A172 (cell line): ENCODE measurements at places on chromosomes 16 and 17.

GRCh38 chr17:77778636-77779489 is 179.6 kb upstream of the TNRC6C start:
- DNase-seq, result peak; percentile 79

DNA sequence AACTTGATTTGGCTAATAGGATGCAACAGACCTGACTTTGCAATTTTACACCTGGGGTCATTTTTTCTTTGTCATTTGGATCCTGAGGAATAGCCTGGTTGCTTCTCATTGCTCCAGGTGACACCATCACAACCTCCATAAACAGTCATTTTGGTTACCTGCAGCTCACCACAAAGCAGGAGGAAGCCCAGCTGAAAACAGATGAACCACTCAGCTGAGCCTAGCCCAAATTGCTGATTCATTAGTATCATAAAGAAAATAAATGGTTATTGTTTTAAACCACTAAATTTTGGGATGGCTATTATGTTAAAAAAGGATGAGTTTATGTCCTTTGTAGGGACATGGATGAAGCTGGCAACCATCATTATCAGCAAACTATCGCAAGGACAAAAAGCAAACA is 841.0 kb upstream of the EEF2KMT start:
- no peak for DNase-seq

GRCh38 chr17:17938388-17939107 is 33.7 kb downstream of the TOM1L2 start:
- DNase-seq, result no peak

GRCh38 chr16:54822492-54822891 is 108.2 kb upstream of the IRX5 start:
- no peak for DNase-seq

DNA sequence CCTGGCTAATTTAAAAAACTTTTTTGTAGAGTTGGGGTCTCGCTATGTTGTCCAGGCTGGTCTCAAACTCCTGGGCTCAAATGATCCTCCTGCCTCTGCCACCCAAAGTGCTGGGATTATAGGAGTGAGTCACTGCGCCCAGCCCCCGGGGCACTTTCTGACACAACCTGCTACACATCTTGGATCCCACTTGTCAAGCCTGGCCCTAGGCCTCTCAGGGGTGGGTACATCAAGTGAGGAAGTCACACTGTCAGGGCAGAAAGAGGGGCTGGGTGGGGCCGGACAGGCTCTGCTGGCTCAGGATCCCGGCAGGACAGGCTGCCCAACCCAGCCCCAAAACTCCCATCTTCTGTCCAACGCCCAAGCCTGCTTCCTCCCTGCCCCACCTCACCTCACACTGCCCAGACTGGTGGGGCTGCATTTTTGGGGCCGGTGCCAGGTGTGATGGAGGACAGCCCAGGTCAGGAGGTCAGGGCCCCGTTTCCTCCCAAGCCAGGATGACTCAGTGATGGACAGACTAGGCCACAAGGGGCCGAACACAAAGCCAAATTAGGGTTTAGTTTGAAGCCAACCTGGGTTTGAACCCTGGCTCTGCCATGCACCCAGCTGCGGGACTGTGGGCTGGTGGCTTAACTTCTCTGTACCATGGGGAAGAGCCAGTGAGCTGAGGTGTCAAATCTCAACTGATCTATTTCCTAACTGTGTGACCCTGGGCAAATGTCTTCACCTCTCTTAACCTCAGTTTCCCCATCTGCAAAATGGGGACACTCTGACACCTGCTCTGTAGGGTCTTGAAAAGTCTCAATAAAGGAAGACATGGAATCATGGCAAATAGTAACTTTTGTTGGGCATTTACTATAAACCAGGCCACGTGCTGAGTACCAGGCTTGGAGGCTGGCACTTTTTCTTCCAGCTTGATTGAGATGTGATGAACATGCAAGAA is 8.9 kb upstream of the PPL start:
- peak; percentile 97 for DNase-seq

- no peak for DNase-seq
These were observed 89.4 kb upstream of the TNRC6C start for GRCh38 chr17:77869041-77869599.

DNA sequence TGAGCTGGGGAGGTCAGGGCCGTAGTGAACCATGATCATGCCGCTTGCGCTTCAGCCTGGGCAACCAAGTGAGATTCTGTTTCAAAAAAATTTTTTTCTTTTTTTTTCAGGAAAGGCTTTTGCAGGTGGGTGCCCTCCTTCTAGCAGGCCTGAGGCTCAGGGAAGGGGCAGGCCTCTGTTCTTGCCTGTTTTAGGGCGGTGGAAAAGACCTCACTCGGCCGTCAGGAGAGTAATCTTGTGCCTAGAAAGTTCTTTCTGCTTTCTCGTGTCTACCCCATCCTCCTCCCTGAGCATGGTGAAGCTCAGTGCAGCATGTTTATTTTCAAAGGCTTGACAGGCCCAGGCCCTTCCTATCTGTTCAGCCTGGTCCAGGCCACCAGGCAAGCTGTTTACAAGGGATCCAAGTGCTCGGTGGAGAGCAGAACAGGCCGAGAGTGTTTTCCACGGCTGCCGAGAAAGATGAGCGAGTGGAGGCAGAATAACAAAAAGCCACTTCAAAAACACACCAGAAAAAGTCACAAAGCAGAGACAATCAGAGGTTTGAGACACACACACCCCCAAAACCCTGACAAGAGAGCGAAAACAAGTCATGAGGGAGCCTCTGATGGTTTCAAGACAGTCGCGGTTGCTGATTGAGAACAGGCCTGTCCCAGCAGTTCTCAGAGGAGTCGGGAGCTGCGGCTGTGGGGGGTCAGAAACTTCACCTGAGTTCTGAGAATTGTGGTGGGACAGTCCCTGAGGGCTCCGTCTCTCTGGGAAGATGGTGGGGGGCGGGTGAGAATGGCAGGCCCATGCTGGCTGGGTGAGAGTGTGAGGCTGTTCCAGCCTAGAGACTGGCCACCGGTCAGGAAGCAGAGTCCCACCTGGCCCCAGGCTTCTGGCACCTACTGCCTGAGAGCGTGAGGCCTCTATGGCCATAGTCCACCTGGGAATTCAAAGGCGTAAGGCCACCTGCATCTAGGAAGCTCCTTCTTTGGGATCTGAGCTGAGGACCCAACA is 37.5 kb upstream of the CCR7 start:
- no peak for DNase-seq

DNA sequence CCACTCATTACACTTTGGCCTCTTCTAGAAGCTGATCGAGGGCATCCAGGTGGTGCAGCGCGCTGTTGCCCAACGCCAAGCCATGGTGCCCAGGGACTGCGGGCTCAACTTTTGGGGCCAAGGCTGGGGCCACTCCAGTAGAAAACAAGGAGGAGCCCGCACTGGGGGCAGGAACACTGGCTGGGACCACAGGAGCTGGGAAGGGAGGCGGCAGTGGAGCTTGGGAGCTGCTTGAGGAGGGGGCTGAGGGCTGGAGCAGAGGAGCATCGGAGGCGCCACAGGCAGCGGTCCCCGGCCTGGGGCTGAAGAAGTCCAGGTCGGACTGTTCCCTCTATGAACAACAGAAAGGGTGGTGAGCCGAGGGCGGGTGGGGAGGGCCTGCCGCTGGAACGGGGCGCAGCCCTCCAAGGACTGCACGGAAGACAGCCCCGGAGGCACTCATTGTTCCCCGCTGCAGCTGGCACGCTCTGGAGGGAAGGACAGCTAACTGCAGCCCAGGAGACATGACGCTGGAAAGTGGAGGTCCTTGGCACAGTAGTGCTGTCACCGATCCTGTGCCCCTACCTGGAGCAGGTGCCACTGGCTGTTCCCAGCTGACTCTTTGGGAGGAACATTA is 21.5 kb downstream of the GGA3 start:
- no peak for DNase-seq

- DNase-seq, result peak; percentile 51
These were observed 17.1 kb upstream of the C17orf113 start for GRCh38 chr17:42067371-42068091.

GRCh38 chr16:82580298-82580890 is 46.4 kb upstream of the CDH13 start:
- peak; percentile 29 for DNase-seq

- no peak for DNase-seq
These were observed 64.5 kb upstream of the SEC14L1 start for GRCh38 chr17:77076124-77076830.

GRCh38 chr16:24255456-24256371 is at the start of gene CACNG3:
TSS of gene CACNG3 (plus strand) at chr16:24256335. CDS start at chr16:24256755, 420 bp downstream.
- no peak for DNase-seq

- DNase-seq, result peak; percentile 41
These were observed 3.5 kb upstream of the CDC27 start for GRCh38 chr17:47192554-47192953.

GRCh38 chr17:69762766-69763165 is 312.3 kb upstream of the KCNJ16 start:
- no peak for DNase-seq

GRCh38 chr17:19448341-19449268 is 37.6 kb downstream of the RNF112 start:
- peak; percentile 100 for DNase-seq

- DNase-seq, result no peak
These were observed 37.0 kb downstream of the RGS9 start for GRCh38 chr17:65173976-65174683.

DNA sequence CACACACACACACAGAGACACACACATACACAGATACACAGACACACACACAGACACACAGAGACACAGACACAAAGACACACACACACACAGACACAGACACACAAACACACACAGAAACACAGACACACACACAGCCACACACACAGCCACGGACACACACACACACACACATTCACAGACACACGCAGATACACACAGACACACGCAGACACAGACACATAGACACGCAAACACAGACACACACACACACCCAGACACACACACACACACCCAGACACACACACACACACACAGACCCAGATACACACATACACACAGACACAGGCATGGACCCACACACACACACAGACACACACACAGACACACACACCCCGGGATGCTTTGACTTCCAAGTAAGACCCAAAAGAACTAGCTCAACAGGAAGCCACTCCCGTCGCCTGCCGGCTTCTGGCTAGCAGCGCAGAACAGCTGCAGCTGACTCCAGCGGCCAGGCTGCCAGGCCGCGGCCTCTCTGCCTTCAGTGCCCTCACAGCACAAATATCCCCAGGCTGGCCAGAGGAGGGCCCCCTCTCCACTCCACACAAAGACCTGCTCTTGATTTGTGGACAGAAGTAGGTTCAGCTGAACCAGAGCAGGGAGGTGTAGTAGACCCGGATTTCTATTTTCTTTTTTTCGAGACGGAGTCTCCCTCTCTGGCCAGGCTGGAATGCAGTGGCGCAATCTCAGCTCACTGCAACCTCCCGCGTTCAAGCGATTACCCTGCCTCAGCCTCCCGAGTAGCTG is 6.0 kb upstream of the CHRNE start:
- peak; percentile 91 for DNase-seq

GRCh38 chr16:68499006-68499405 is 40.1 kb upstream of the ZFP90 start:
- no peak for DNase-seq

- DNase-seq, result no peak
These were observed 25.9 kb upstream of the KREMEN2 start for GRCh38 chr16:2938206-2938605.

GRCh38 chr17:55584055-55584685 is 72.9 kb upstream of the SMIM36 start:
- peak; percentile 35 for DNase-seq

DNA sequence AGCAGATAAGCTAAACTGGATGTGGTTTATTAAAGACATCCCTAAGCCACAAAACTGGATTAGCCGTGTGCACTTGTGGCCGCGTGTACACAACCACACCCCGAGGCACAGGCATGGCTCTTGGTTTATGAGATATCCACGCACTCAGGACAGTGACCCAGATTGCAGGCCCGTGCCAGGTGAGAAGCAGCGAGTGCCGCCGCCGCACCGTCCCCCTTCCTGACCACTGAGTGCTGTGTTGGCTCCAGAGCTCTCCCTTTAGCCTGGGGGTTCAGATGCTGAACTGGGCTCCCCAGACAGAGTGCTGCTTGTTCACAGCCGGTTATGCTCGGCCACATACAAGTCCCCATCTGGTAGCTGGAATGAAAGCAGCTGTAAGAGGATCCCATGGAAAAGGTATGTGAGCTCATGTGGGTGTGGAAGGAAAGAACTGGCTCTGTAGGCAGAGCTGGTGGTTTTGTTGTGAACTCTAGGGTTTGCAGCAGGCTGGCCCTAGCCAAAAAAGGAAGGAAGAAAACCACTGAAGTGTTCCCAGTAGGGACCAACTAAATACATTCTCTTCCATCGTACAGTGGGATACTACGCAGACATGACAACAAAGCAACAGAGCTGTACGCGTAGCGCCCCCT is 29.5 kb downstream of the KNOP1 start:
- DNase-seq, result no peak

GRCh38 chr17:62888765-62889164 is 77.3 kb upstream of the TANC2 start:
- DNase-seq, result no peak

DNA sequence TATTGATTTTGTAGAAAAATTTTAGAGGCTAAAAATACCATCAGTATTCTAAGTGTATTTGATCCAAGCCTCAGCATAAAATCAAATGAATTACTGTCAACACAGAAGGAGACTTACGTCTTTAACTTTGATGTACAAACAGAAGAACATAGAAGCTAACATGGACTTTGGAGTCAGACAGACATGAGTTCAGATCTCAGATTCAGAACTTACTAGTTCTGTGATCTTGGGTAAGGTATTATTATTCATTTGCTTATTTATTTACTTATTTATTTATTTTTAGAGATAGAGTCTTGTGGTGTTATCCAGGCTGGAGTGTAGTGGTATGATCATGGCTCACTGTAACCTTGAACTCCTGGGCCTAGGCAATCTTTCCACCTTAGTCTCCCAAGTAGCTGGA is 4.0 kb upstream of the SLFN12L start:
- DNase-seq, result no peak

GRCh38 chr16:66245868-66246267 is 120.6 kb upstream of the CDH5 start:
- DNase-seq, result no peak

- no peak for DNase-seq
These were observed 441.6 kb upstream of the HSBP1 start for GRCh38 chr16:83366228-83366627.

DNA sequence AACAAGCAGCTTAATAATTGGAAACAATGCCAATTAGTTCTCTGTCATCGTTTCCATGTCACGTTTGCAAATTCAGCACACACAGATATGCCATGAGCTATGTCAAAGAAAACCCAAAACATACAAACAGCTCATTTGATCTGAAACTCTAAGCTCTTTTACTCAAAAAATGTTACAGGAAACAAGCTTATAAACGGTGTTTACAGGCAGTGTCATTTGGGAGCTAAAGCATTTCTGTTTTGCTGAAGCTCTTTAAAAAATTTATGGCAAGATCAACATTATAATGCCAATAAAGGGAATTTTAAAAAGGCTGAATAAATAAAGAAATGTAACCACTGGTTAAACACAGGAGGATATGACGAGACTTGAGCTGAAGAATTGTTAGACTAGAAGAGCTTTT is 94.0 kb upstream of the HS3ST2 start:
- no peak for DNase-seq

DNA sequence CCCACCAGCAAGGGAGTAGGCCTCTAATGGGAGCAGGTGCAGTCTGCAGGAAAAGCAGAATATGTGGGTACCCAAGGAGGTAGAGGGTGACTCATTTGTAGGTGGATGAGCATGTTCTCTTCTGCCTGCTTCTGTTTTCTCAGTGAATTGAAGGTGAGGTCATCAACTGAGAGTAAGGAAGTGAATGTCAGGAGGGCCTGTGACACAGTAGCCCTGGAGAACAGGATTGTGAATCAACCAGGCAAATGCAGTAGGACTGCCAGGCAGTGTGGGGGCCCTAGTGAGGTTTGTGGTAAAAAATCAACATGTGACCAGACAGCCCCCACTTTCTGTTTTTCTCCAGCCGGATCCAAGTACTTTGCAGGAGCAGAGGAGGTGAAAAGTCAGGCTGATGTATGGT is 150.5 kb upstream of the SOX9 start:
- peak; percentile 71 for DNase-seq
